Immature natural killer cell (primary cell): ENCODE measurements at places on chromosomes 5 and 9.

DNA sequence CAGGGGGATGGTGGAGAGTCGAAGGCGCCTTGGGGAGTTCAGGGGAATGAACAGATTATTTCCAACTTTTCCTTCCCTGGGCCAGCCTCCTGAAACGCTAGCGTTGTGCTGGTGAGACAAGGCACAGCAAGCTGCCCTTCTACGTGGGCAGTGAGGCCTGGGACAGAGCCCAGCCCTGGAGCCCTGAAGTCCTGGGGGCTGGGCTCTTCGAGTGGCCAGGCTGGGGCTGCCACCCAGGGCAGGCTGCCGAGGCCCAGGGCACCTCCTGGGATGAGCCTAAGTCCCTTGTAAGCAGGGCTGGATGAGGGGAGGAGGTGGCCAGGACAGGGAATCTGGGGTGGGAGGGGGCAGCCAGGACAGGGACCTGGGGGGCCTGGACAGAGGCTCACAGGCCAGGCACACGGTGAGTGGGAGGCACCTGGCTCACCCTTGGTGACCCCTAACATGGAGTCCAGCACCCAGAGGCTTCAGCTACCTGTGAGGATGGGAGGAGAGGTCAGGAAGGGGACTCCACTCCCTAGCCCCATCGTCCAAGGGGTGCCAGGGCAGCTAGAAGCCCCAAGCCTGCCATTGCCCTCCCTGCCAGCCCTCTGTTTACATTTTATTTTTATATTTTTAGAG lies 1.3 kb upstream of the LCN12 start:
- peaks cover 2% of the 10 kb centered on the region for H3K27me3 ChIP-seq
- peak overlapping the region; percentile 90 for H3K4me3 ChIP-seq
- H3K36me3 ChIP-seq, result no peaks in the 10 kb centered on the region
- peaks cover 27% of the 10 kb centered on the region for H3K4me1 ChIP-seq

DNA sequence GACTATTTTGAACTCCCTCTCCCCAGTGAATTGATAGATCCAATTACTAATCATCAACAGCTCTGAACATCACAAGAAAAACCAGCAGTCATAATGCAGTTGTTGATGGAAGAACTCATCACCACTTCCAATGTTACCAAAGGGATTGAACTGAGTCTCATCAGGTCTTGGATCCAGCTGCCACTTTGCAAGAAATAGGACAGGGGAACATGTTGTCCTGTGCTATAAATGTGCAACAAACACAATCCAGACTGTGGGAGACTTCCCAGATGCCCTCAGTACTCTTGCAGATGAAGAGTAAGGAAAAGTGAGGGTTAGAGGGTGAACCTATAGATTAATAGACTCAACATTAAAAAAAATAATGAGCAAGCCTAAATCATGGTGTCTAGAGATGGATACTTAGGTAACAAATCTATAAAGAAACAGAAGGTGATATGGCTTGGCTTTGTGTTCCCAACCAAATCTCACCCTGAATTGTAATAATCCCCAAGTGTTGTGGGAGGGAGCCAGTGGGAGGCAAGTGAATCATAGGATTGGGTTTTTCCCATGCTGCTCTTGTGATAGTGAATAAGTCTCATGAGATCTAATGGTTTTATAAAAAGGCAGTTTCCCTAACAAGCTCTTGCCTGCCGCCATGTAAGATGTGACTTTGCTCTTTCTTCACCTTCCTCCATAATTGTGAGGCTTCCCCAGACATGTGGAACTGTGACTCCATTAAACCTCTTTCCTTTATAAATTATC lies 63.4 kb upstream of the PAPPA start:
- H3K27me3 ChIP-seq, result no peaks in the 10 kb centered on the region
- no peaks in the 10 kb centered on the region for H3K36me3 ChIP-seq
- no peaks in the 10 kb centered on the region for H3K4me1 ChIP-seq
- H3K4me3 ChIP-seq, result no peak overlapping the region

DNA sequence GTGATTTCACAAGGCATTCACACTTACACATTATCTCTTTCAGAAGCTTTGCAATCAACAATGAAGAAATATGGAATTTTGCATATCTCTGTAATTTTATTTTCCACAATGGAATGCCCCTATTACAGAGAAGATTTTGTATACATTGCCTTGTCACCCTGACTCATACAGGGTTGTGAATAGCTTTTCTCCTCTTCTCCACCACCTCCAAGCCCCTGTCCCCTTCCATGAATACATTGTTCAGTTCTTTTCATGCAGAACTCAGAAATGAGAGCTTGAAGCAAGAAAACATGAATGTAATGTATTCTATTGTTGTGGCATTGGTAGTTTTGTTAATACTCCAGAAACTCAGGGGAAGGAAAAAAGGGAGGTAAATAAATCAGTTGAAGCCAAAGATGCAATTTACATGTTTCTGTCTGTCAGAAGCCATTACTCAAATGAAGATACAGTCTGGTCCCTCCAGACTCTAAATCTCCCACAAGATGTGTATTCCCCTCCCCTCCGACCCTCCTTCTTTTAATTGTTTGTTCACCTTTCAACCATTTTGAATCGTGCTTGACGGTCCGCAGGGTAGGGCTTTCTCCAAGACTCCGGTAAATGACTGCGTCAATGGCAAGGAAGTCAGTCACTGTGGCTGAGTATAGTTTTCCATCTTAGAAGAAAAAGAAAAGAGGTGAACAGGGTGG lies 86.1 kb downstream of the SEMA6A start:
- no peak overlapping the region for H3K4me3 ChIP-seq
- H3K27ac ChIP-seq, result no peak overlapping the region
- no peaks in the 10 kb centered on the region for H3K36me3 ChIP-seq
- DNase-seq, result no peak
- H3K27me3 ChIP-seq, result no peaks in the 10 kb centered on the region

- H3K4me3 ChIP-seq, result peak overlapping the region; percentile 94
- peaks cover 4% of the 10 kb centered on the region for H3K27me3 ChIP-seq
- no peaks in the 10 kb centered on the region for H3K36me3 ChIP-seq
- DNase-seq, result peak; percentile 58
- peak overlapping the region; percentile 94 for H3K27ac ChIP-seq
These were observed 654 bp downstream of the PURA start for GRCh38 chr5:140114341-140115185.

GRCh38 chr5:148740079-148740858 lies 85.9 kb upstream of the HTR4 start:
- no peak for DNase-seq
- H3K4me3 ChIP-seq, result no peak overlapping the region
- no peaks in the 10 kb centered on the region for H3K27me3 ChIP-seq
- no peaks in the 10 kb centered on the region for H3K36me3 ChIP-seq

DNA sequence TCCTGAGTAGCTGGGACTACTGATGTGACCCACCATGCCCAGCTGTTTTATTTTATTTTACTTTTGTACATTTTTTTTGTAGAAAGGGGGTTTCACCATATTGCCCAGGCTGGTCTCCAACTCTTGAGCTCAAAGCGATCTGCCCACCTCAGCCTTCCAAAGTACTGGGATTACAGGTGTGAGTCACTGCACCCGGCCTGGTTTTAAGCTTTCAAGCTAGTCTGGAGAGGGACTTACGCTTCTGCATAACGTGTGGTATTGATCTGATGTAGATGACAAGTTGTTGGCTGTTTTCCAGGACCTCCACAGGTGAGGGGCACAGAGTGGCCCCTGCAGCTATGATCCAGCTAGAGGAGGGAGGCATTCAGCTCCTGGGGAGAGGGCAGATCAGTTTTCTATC lies 6.8 kb upstream of the CCL21 start:
- no peak overlapping the region for H3K27ac ChIP-seq
- H3K4me3 ChIP-seq, result no peak overlapping the region
- no peak for DNase-seq
- no peaks in the 10 kb centered on the region for H3K36me3 ChIP-seq

GRCh38 chr5:54822324-54822687 lies 163.1 kb downstream of the ESM1 start:
- H3K36me3 ChIP-seq, result no peaks in the 10 kb centered on the region
- H3K27me3 ChIP-seq, result peaks cover 7% of the 10 kb centered on the region
- H3K27ac ChIP-seq, result no peak overlapping the region
- H3K4me1 ChIP-seq, result no peaks in the 10 kb centered on the region
- H3K4me3 ChIP-seq, result no peak overlapping the region

GRCh38 chr5:157748760-157749461 lies 5.4 kb downstream of the LSM11 start:
- DNase-seq, result no peak
- peaks cover 2% of the 10 kb centered on the region for H3K27me3 ChIP-seq
- peaks cover 13% of the 10 kb centered on the region for H3K4me1 ChIP-seq
- H3K36me3 ChIP-seq, result no peaks in the 10 kb centered on the region
- H3K4me3 ChIP-seq, result no peak overlapping the region

DNA sequence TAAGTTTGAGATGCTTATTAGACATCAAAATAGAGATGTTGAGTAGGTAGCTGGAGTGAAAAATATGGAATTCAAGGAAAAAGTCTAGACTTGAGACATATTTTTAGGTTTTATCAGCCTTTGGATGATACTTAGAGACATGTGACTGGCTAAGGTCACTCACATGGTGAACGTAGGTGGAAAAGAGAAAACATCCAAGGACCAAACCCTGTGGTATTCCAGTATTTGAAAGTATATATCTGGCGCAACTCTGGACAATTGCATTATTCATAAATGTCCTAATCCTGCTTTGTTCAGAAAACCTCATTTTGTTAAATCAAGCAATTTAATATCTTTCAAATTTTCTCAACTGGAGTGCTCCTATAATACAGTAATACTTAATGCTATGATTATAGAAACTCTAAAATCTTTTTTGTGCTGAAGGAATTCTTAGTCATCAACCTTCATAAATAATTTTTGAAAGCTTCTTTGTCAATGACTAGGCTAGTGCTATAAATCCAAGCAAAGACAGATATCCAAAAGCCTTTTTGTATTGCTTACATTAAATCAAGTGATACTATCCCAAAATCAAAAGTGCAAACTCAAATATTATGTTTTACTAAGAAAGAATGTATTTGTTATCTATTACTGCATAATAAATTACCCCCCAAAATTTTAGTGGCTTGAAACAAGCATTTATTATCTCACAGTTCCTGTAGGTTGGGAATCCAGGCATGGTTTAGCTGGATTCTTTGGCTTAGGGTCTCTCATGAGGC lies 452.0 kb downstream of the ENC1 start:
- H3K36me3 ChIP-seq, result no peaks in the 10 kb centered on the region
- no peak overlapping the region for H3K27ac ChIP-seq
- no peak for DNase-seq
- no peaks in the 10 kb centered on the region for H3K4me1 ChIP-seq

DNA sequence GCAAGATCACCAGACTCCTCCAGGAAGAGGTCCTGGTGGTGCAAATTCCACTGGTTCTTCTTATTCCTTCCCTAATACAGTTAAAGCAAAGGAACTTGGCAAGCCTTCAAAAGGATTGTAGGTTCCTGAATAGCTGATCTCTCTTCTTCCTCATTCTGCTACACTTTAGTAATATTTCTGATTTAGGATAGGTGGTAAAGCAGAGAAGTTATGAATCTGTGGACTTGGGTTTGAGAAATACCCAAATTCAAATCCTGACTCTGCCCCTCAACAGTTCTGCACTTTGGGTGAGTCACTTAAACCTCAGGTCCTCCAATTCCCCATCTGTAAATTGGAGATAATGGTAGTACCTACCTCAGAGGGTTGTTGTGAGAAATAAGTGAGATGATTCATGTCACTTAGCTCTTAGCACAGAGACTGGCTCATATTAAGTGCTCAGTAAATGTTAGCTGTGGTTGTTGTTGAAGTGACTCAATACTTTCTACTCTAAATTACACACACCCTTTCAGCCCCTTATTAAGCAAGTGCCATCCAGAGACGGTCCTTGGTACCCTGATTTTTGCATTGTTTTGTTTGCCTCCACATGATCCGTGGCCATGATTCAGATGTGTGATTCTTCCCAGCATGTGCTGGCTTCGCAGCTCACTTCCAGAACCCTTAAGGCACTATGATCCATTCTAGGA lies 5.2 kb downstream of the SH3RF2 start:
- no peak overlapping the region for H3K4me3 ChIP-seq

DNA sequence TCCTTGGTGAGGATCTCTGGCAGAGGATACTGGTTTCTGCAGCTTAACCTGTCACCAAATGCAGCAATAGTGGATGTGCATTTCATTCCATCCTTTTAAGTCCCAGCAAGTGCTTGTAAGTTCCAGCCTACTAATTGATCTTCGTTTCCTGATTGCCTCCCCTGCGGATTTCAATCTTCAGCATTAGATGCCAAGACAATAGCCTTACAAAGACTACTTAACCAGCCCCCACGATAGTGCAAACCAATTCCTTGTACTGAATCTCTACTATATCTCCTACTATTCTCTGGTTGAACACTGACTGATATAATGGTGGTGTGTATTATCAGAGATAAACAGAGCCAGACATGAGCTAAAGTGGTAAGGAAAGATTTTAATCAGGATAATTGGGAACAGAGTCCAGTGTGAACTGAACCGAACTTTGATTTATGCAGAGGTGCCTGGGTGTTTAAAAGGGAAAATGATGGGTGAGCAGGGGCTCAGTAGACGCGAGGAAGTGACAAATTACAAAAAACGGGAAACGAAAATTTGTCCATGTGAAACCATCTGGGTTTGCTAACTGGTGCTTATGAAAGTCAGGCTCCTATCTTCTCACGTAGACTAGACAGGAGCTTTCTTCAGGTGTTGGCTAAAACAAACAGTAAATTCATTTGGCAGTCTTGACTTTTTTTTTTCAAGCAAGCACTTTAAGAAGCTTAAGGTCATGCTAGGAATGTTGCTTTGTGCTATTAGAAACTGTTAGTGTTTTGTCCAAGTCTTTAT lies 106.9 kb upstream of the ST8SIA4 start:
- no peak overlapping the region for H3K4me3 ChIP-seq
- no peaks in the 10 kb centered on the region for H3K36me3 ChIP-seq
- DNase-seq, result no peak
- no peaks in the 10 kb centered on the region for H3K27me3 ChIP-seq
- H3K27ac ChIP-seq, result no peak overlapping the region

- H3K36me3 ChIP-seq, result no peaks in the 10 kb centered on the region
- H3K27ac ChIP-seq, result no peak overlapping the region
- H3K4me1 ChIP-seq, result peaks cover 5% of the 10 kb centered on the region
- H3K4me3 ChIP-seq, result no peak overlapping the region
These were observed 64.9 kb upstream of the CPEB4 start for GRCh38 chr5:173823274-173823644.

DNA sequence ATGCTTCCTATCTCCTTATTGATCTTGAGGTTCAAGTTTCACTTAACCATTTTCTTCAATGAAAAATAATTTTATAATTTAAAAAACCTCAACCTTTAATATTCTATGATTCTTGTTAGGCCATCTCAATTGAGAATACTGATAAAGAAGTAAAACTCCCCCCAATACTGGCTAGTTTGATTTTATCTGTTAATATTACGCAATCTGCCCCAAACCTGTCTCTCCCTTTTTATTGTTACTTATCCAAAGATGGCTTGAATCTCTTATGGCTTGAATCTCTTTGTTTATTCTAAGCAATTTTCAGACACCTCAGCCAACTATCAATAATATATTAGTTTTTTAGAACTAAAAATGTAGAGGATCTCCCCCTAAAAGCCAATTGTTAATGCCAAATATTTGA lies 4.1 kb upstream of the PCDHAC2 start:
- H3K36me3 ChIP-seq, result no peaks in the 10 kb centered on the region
- H3K4me1 ChIP-seq, result no peaks in the 10 kb centered on the region
- H3K27me3 ChIP-seq, result peaks cover 12% of the 10 kb centered on the region
- H3K27ac ChIP-seq, result no peak overlapping the region

- no peak overlapping the region for H3K27ac ChIP-seq
- H3K4me1 ChIP-seq, result no peaks in the 10 kb centered on the region
- no peaks in the 10 kb centered on the region for H3K36me3 ChIP-seq
- H3K27me3 ChIP-seq, result peaks cover 6% of the 10 kb centered on the region
- H3K4me3 ChIP-seq, result no peak overlapping the region
These were observed 326.7 kb downstream of the PIK3R1 start for GRCh38 chr5:68542207-68542606.

- peaks cover 1% of the 10 kb centered on the region for H3K27me3 ChIP-seq
- H3K4me1 ChIP-seq, result no peaks in the 10 kb centered on the region
- no peak overlapping the region for H3K4me3 ChIP-seq
These were observed 10.6 kb upstream of the P4HA2 start for GRCh38 chr5:132238169-132238744.
